ENCODE measurements at places on chromosomes 2 and 18. TPM values are rescaled to one million over a fixed set of nuclear protein-coding genes. Genes with fewer than 3 reads are reported as not detected.

The FAM110C gene
- 4.8 TPM for total RNA-seq

The UGT1A6 gene
- total RNA-seq: not detected

The SERPINB11 gene
- total RNA-seq: not detected

The STAT4 gene
- 122 TPM for total RNA-seq

The CPS1 gene
- total RNA-seq: 0.15 TPM

The ZNF892 gene
- 3.0 TPM for total RNA-seq

The CRACDL gene
- 0.20 TPM for total RNA-seq

The NR4A2 gene
- 3.4 TPM for total RNA-seq

The DHRS9 gene
- total RNA-seq: not detected

The ASXL3 gene
- not detected for total RNA-seq

The FTCDNL1 gene
- total RNA-seq: 0.86 TPM

The INHBB gene
- not detected for total RNA-seq

The LOXHD1 gene
- not detected for total RNA-seq

The POTEI gene
- not detected for total RNA-seq

The ZBTB7C gene
- total RNA-seq: 0.95 TPM

The NCK2 gene
- total RNA-seq: 70.8 TPM

The RAX gene
- 0.10 TPM for total RNA-seq

The GKN1 gene
- not detected for total RNA-seq

The ABCG8 gene
- total RNA-seq: not detected

The RIT2 gene
- total RNA-seq: not detected

The SIX3 gene
- total RNA-seq: 0.08 TPM

The CAPN14 gene
- 0.35 TPM for total RNA-seq

The VIL1 gene
- total RNA-seq: not detected

The RTTN gene
- 26.8 TPM for total RNA-seq

All from activated CD4-positive, alpha-beta memory T cell treated with anti-CD3 and anti-CD28 coated beads, Interleukin-2, amount 10 ng/mL, durations not matched to agents 7 days and 5 days (primary cell).